ENCODE measurements at places on chromosomes 5 and 9.
A peak's percentile ranks its signal among the peaks of the same experiment; 100 is the strongest.

GRCh38 chr5:150672237-150672883 is 11.3 kb downstream of the MYOZ3 start:
- DNase-seq = peak; percentile 27

DNA sequence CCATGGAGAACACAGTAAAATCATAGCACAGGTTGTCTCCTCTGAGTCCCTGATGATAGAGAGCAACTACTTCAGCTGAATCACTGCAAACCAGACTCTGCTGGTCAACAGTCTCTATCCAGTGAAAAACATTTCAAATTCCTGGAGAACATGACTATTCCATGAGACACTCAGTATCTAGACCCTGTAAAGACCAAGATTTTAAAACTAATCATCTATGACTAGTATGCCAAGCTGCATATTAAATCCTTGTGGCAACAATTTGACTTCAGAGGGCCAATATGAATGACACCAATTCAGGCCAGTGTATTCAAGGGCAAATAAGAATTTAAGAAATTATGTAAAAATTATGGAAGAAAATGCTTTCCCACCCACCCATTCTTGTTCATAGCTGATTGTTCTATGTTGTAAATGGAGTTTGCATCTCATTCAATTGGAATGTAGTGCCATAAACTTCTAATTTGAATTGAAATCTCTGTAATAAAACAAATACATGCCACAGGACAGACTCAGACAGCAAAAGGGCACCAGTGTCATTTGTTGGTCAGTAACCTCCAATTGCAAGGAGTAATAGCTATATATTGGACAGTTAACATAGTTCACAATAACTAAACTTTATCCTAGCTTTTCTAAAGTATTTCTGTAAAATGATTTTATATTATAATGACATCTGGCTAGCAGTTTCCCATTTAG is 80.1 kb upstream of the LPAR1 start:
- DNase-seq = peak; percentile 19

GRCh38 chr9:38112049-38112448 is 43.0 kb upstream of the SHB start:
- no peak for DNase-seq

DNA sequence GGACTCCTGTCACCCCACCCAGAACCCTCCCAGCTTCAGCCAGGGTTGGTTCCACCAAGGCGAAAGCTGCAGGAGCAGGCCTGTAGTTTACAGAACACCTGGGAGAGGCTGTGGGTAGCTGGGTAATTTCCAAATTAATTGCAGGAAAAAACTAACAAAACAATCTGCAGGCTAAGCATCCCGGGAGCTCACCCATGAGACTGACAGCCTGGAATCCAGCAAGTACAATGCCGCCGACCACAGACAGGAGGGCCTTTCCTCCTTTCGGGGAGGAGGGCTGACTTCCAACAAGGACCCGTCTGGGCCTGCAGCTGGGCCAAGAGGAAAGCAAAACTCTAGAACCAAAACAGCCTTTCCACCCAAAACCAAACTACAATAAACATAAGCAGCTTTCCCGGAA is 10.3 kb downstream of the FOXE1 start:
- DNase-seq = no peak

GRCh38 chr9:136309101-136309801 is 5.4 kb upstream of the CCDC187 start:
- no peak for DNase-seq

- DNase-seq = no peak
Measured at GRCh38 chr9:7094576-7094975, 336.8 kb downstream of the KDM4C start.

DNA sequence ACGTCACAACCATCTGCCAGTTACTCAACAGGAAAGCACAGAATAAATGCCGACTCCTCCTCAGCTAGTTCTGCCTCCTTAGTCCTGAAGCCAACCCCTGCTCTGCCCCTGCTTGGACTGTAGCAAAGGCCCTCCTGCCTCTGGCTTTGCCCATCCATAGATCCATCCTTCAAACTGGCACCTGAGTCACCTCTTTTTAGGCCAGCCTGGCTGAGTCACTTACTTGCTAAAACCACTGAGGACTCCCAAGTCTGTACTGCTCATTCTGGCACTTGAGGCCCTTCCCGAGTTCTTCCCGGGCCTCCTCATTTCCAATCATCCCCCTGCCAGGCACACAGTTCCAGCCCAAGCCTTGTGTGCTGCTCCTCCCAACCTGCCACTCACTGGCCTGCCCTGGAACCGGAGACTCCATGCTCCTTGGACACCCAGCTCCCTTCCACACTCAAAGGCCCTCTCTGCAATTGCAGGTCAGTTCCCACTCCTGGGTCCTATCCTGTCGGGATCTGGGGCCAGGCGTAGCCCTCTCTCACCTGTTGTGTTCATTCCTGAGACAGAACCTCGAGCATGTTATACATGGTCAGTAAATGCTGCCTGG is 220.1 kb downstream of the DAB2IP start:
- no peak for DNase-seq

- no peak for DNase-seq
Measured at GRCh38 chr5:122870219-122870856, 24.9 kb downstream of the SNX24 start.

DNA sequence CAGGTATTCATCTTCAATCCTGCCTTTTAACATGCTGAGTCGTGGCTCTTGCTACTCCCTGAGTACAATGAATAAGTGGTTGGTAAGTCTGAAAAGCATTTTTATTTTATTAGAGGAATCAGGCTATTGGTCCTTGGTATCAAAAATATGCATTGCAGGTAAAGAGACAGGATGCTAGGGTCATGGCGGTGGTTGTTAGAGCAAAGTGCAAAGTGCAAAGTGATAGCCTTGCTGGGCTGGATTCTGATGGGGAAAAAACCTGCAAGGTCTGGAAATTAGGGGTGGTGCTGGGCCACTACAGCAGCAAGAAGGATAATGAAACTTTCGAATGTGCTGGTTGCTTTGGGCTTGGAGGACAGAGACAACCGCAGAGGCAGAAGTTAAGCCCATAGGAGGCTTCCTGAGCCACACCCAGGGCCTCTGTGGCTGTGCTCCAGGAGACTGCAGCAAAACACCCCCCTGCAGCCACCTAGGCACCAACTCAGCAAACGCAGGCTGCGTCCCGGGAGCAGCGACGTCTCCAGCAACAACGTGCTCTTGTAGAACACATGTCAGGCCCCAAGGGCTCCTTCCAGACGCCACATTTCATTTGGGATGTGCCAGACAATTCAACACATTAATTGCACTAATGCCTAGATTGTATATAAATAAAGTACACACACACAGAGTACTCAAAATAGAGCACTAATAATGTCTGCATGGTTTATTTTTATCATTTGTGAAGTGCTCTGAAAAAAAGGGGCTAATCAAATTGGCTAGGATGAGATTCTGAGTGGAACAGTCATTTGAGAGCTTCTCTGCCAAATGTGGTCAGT is 149.8 kb upstream of the RAPGEF1 start:
- peak; percentile 21 for DNase-seq

DNA sequence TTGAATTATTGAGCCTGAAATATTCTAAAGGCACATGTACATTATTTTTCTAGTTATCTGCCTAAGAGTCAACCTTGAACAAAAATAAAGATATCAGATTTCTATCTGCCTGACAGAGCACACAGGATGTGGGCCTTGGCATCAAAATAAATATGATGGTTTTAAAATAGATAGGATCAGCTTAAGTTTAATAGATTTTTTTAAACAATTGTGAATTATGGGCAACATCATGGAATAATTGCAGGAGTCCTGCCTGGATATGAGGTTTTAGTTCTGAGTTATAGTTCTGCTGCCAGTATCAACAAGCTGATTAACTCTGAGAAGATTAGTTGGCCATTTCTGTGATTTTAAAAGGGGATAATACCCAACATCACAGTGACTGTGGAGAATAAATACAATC is 107.0 kb upstream of the PCA3 start:
- DNase-seq = no peak
